ENCODE measurements at places on chromosomes 7 and 10. TPM values are rescaled to one million over a fixed set of nuclear protein-coding genes. Genes with fewer than 3 reads are reported as not detected.

The SGMS1 gene
- 62.9 TPM for total RNA-seq

The CH25H gene
- 6.7 TPM for total RNA-seq

The PRDX3 gene
- 234 TPM for total RNA-seq

The DLX6 gene
- not detected for total RNA-seq

Data from mammary microvascular endothelial cell (primary cell).